ENCODE measurements at places on chromosomes 1 and 21.
A peak's percentile ranks its signal among the peaks of the same experiment; 100 is the strongest.

DNA sequence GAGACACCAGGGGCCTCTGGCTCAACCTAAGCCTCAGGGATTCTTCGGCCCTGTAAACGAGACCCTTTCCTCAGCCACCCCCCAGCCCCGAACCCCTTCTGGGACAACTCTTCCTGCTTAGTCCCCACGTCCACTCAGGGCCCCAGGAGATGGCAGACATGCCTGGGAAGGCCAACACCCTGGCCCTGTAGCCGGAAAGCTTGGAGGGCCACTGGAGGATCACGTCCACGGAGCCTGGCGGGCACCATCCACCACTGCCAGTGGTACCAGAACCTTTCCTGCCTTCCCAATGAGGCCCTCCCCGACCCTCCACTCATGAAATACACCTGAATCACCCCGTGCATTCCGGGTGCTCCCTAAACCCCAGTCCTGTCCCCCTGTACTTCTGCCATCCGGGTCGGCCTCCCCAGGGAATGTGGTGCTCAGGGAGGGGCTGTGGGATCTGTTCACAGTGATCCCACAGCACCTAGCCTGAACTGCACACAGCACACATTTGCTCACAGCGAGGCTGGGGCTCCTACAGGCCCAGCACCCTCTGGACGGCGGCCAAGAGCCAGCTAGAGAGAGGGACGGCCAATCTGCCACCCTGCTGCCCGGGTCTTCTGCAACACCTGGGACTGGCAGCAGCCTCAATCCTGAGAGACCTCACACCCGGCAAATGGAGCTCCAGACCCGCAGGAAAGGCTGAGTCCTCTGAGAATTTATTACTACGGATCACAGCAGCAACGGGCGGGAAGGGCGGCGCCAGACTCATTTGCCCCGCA is 1.8 kb downstream of the AURKAIP1 start:
- no peak for DNase-seq

- DNase-seq, result no peak
Measured at GRCh38 chr21:32930673-32931072, 95.1 kb upstream of the OLIG2 start.

- DNase-seq, result no peak
Measured at GRCh38 chr1:111825217-111825616, 69.5 kb downstream of the DDX20 start.

- DNase-seq, result no peak
Measured at GRCh38 chr1:105083611-105084010, 1333.9 kb downstream of the AMY1C start.

- no peak for DNase-seq
Measured at GRCh38 chr1:61004262-61005003, 77.9 kb upstream of the NFIA start.

DNA sequence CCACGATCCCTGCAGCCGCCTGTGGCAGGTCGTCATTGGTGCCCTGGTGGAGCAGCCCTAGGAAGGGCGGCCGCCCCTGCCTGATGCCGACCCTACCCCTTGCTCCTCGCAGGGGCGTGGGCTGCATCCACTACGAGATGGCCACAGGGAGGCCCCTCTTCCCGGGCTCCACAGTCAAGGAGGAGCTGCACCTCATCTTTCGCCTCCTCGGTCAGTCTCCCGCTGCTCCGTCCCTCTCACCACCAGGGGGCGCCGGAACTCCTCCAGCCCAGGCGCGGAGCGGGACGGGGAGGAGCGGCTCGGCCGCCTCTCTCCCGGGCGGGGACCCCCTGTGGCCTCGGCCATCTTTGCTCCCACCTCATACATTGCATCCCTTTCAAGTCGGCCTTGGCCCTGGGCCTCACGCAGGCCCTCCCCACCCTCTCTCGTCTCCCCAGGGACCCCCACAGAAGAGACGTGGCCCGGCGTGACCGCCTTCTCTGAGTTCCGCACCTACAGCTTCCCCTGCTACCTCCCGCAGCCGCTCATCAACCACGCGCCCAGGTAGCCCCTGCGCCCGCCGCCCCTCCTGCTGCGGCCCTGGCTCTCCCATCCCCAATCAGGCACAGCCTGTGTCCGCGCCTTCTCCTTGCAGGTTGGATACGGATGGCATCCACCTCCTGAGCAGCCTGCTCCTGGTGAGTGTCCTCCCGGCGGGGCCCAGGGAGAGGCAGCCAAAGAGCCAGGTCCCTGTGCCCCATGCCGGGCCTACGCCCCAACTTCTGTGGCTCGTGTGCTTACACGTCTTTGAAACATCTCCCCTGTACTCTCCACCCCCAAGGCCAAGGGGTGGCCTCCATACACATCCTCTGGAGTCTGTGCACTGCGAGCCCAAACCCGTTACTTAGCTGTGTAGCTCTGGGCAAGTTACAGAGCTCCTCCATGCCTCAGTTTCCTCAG is 24.7 kb downstream of the CDK18 start:
- peak; percentile 77 for DNase-seq

DNA sequence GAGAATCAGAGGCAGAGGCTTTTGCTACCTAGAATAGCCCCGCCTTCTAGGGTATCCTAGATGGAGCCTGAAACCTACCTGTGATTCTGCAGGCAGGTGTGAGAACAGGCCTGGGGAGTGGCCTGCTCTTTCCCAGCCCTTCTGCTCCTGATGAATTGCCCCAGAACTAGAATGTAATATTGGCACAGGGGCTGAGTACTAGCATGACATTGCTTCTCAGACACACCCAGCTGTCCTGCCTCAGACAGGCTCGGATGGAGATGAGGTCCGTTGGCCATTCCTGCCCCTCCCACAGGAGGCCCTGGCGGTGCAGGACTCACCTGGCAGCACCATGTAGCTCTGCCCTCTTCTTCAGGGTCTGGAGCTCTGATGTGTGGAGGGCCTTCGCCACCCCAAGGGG is 237.6 kb downstream of the GRIK3 start:
- DNase-seq, result no peak

DNA sequence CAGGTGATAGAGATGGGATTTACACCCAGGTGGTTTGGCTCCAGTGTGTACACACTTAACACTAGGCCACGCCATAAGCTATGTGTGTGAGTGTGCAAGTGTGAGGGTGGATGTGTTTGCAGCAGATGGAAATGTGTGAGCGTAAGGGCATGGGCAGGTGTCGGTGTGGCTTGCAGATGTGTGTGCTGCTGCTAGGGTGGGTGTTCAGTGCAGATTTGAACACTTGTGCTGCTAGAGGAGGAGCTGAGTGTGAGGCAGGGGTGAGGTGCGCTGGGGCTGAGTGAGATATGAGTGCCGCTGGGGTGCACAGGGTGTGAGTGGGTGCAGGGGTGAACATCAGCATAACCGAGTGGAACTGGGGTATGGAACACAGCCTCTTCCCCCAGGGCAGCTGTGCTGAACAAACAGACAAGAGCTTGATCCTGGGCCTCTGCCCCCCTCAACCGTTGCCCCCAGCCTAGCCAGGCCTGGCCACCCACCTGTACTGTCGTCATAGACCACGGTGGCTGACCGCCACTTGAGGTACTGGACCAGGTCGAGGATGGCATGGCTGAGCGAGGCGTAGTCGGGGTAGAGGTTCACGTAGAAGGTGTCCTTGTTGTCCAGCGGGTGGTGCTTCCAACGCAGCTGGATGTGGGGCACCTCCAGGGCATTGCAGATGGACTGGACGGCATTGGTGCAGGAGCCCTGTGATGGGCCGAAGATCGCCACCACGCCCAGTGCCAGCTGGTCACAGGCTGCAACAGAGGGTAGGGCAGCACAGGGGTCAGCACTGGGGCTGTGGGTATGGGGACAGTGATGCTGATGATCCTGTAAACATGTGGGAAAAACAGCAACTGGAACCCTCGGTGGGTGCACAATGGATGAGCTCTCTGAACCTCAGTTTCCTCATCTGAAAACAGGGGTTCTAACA is 153.9 kb downstream of the GRIK3 start:
- no peak for DNase-seq

GRCh38 chr21:37907076-37907475 is 9.2 kb downstream of the KCNJ6 start:
- DNase-seq, result no peak

DNA sequence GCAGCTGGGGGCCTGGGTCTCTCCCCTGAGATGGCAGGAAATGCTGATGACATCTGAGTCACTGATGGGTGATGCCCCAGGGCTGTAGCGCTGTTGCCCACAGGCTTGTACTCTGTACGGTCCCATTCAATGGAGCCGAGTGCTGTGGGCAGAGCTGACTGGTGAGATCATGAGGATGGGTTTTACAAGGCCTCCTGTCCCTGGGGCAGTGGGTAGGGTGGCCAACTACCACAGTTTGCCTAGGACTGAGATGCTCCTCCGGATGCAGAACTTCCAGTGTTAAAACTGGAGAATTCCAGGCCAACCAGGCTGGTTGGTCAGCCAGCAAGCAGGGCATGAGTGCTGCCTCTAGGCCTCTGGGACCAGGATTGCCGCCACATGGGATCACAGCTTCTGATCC is 9.2 kb downstream of the PHLDA3 start:
- DNase-seq, result no peak

DNA sequence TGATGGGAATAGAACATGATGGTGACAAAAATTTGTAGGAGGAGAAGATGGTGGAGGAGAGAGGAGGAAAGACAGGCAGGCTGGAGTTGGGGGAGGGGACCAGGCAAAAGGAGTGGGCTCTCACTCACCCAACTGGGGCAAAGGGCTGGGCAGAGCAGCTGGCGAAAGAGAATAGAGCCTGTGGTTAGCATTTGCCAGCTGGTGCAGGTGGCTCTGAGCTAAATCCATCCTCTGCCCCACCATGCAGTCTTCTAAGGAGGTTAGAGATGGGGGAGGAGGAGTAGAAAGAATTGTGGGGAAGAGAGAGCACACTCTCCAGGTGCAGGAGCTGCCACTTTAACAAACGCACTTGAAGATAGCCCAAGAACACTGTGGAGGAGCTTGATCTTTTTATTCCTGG is 27.6 kb upstream of the SLAMF1 start:
- DNase-seq, result no peak

DNA sequence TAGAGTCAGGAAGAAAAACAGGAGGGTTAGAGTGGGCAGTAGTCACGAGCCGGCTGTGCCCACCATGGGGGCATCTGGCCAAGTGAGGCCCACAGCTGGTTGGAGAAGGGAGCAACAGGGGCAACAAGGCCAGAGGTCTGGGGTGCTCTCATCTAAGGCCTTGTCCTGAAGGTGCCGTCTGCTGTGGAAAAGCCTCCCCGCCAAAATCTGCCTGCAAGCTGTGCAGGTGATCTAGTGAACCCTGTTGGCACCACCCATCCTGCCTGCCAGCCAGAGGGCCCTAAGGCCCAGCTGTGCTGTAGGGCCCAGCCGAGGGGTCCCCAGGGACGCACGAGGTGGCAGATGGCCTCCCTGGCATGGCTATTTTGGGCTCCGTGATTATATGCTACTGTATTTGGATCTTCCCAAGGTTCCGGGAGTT is 51.3 kb downstream of the LGR6 start:
- no peak for DNase-seq

GRCh38 chr1:31760471-31761470 is 3.4 kb downstream of the ADGRB2 start:
- DNase-seq, result peak; percentile 66

DNA sequence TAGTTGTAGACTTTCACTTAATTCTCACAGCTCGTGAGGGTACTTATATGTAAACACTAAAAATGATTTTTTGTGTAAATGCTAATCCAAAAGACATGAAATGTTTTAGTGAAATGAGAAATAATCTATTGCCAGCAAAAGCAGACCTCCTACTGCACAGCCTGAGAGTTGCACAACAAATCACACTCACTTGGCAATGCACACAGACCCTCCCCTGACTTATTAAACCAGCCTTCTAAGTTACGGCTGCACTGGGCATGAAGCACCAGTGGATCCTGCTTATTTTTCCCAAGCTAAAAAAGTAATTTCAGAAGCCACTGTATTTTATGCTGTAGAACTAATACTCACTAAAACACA is 10.3 kb downstream of the ERRFI1 start:
- DNase-seq, result no peak

DNA sequence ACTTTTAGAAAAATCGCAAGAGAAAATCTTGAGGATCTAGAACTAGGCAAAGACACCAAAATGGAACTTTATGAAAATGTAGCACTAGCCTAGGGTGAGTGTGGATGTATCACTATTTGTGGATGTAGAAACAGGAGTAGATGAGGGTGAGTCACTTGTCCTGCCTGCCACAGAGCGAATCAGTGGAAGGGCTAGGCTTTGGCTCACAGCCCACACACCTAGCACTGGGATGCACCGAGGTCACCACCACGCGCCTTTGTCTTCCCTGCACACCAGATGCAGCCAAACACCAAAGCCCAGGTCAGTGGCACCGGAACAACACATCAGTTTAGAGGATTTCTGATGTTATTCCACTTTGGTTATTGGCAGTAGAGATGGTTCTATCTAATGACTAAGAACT is 38.2 kb downstream of the PKNOX1 start:
- DNase-seq, result no peak

DNA sequence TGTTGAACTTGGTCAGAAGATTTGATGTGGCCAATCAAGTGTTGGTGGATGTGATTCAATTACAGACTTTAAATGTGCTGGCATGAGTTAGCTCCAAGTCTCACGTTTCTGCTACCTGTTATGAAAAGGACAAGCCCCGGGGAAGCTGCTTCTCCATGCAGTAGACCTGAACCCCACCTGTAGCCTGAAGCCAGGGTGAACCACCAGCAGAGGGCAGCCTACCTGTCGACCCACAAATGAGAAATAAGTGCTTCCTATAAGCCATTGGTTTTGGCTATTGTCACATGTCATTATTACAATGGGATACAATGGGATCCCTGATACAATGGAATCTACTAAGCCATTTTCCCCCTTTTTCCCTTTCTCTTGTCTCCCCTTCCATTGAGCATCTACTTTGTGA is 230.2 kb downstream of the PRDM2 start:
- no peak for DNase-seq

- no peak for DNase-seq
Measured at GRCh38 chr1:239810061-239810481, 281.6 kb upstream of the FMN2 start.

DNA sequence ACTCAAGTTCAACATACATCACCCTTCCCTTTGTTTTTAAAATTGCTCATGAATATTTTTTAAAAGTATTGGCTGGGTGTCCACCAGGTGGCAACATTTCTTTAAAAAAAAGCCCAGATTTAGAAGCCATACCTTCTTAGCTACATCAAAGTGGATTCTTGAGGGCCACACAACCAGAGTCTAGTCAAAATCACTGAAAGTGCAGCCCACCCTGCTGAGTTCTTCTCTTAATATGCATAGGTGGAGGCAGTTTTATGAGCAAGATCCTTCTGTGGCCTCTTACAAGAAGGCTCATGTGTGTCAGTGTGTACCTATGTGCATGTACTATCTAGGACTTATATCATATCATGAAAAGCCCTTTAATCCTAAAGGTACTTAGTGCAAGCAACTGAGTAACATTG is 16.9 kb upstream of the GNG12 start:
- no peak for DNase-seq

- no peak for DNase-seq
Measured at GRCh38 chr1:65097076-65097475, 50.9 kb upstream of the AK4 start.

Data from nucleus accumbens (tissue), 56 donors.